ENCODE measurements at places on chromosomes 1 and 21.

- DNase-seq: no peak
Observed at GRCh38 chr1:208475449-208475848, 231.3 kb upstream of the PLXNA2 start.

- no peak for DNase-seq
Observed at GRCh38 chr21:17931080-17931479, 111.9 kb upstream of the C21orf91 start.

- no peak for DNase-seq
Observed at GRCh38 chr1:220786337-220787068, at the start of gene MTARC1. MTARC1 (plus strand) TSS chr1:220786913; CDS start chr1:220786945, 32 bp downstream.

DNA sequence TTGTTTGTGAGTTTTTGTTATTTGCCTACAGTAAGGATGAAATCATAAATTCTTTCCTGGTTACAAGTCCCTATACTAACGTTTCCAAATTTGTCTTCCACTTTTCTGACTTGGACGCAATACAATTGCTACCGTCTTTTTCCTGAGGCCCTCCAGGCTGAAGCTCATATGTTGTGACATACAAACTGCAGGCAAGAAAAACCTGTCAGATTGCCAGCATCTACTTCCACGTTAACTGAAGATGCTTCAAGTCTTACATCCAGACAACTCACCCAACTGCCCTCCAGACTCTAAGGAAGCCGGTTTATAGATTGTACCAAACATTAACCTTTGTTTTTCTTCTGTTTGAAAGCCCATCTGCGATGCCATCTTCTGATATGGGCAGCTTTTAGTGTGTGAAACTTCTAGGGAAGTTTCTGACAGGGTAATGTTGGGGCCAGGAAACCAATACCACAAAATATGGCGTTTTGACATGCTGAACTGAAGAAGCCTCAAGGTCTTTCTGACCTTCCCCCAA, 21.4 kb upstream of the RNF11 start:
- no peak for DNase-seq

DNA sequence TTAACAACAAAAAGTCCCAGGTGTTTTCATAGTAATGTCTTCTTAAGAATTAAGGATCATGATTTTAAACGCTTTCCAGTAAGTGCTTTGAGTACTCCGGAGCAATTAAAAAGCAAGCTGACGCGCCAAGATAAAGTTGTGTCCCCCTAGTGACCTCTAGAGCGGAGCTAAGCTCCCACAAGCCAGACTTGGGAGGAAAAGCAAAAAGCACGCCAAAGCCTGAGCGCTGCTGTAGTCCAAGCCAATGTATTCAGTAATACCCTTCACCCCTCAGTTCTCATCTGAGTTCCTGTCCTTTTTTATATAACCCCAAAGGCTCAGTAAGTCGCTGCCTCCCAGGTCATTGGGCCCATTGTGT, 3.5 kb upstream of the SLC44A5 start:
- no peak for DNase-seq

DNA sequence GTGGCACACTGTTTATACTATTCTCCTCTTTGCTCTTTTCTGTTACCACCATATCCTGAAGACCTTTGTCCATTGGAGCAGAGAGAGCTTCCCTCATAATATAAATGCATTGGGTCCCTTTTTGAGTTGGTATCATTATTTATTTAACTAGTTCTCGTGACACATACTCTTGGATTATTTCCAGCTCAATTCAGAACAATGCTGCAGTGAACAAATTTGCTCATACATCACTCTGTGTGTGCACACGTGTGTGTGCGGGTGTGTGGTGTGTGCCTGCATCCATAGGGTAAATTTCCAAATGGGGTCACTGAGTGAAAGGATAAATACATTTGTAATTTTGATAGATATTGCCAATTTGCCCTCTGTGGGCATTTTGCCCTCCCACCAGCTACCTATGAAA, 5.8 kb downstream of the PLA2G2A start:
- no peak for DNase-seq

DNA sequence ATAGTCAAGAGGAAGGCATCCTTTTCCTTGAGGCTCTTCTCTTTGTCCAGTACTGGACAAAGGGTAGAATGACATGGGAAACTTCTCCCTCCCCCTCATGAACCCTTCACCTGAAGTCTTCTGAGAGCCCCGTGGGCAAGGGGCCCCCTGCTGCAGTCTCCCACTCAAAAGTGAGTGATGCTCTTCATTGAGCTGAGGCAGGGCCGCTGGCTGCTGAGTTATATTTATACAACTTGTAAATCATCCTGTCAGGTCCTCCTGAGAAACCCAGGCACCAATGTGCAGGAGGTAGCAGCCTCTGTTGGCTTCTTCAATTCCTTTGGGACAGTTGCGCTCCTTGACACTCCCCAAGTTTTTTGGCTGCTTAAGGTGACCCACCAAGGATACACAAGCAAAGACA, 150.2 kb downstream of the IGSF21 start:
- no peak for DNase-seq

Measured in central memory CD4-positive, alpha-beta T cell (primary cell).